ENCODE measurements at places on chromosomes 2 and 18.

DNA sequence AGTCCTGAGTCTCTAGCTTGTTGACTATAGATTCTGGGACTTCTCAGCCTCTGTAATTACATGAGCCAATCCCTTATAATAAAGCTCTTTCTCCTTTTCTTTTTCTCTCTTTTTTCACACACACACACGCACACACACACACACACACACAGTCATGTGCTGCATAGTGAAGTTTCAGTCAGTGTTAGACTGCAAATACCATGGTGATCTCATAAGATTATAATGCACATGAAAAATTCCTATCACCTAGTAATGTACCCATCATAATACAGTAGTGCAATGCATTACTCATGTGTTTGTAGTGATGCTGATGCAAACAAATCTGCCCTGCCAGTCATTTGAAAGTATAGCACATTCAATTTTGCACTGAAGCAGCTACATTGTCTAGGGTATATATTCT is 558.2 kb downstream of the SUCLG1 start:
- DNase-seq = no peak

DNA sequence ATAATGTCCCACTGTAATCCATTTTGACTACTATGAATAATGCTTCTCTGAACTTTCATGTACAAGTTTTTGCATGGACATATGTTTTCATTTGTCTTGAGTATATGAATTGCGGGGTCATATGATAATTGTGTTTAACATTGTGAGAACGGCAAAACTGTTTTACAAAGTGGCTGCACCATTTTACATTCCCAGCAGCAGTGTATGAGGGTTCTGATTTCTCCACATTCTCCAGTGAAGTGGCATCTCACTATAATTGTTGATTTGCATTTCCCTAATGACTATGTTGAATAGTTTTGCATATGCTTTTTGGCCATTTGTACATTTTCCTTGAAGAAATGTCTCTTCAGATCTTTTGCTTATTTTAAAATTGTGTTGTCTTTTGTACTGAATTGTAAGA is 20.1 kb downstream of the NCOA1 start:
- DNase-seq = no peak

GRCh38 chr2:46704593-46704992 is 211.0 kb downstream of the MCFD2 start:
- DNase-seq = no peak

- no peak for DNase-seq
Observed at GRCh38 chr18:8163286-8163959, 445.8 kb upstream of the RAB12 start.

- DNase-seq = no peak
Observed at GRCh38 chr18:75621818-75622217, 194.3 kb upstream of the SMIM21 start.

DNA sequence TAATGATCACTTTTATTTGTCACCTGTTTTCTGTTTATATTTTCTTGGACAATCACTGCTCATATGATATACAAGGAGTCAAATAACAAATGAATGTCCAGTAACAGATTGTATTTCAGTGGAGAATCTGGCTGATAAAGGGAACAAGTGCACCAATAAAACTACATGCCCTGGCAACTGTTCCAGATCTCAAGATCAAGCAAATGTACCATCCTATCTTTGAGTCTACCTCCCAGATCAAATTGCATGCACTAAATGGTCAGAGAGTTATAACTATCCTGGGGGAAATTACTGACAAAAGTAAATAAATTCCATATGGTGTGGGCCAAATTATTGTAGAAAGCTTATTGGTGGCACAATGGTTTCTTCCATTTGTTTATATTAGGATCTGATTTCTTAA is 452.8 kb downstream of the MBD2 start:
- no peak for DNase-seq

GRCh38 chr18:75790796-75791195 is 363.3 kb upstream of the SMIM21 start:
- DNase-seq = no peak

DNA sequence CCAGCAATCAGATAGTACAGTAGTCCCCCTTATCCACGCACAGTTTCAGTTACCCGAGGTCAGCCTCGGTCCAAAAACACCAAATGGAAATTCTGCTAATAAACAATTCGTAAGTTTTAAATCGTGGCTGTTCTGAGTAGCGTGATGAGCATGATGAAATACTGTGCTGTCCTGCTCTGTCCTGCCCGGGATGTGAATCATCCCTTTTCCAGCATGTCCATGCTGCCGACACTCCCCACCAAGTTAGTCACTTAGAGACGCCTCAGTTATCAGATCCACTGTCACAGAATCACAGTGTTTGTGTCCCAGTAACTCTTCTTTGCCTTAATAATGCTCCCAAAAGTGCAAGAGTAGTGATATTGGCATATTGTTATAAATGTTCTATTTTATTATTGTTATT is 62.1 kb downstream of the MEX3C start:
- DNase-seq = no peak

- no peak for DNase-seq
Observed at GRCh38 chr2:202034249-202035088, 814 bp downstream of the FZD7 start.

DNA sequence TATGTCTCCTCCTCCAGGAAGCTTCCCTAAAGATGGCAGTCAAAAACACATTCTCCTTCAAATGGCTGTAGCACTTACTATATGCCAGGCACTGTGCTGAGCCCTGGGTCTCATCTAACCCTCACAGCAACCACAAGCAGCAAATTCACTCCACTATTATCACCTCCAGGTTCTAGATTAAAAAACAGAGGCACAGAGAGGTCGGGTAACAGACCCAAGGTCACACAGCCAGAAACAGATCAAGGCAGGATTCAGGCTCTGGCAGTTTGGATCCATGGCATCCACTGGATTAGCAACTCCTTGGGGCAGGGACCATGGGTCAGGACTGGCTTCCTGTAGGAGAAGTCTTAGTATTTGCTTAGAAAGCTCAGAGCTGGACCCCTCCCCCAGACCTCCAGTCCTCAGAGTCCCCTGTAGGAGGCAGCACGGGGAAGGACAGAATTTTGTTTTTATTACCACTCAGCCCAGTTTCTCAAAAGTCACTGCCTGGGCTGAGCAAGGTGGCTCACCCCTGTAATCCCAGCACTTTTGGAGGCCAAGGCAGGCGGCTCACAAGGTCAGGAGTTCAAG is 34.4 kb downstream of the ZFP36L2 start:
- DNase-seq = no peak

GRCh38 chr2:206471524-206472062 is 28.3 kb downstream of the ADAM23 start:
- no peak for DNase-seq

DNA sequence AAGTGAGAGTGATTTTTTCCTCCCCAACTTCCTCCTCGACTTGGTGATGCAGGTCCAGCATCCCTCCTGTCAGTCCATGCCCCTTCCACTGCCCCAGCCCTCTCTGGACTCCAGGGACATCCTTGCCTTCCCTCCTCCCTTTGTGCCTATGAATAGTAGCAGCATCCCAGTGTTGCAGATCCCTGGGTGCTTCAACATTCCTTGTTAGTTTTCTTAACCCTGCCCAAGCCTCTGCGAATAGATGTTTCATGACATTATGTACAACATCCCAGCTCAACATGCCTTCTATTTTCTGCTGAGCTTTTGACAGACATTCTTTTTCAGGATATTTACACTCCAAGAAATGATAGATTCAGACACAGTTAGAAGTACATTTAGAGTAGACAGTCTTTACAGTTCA is 35.3 kb upstream of the CCDC150 start:
- no peak for DNase-seq

DNA sequence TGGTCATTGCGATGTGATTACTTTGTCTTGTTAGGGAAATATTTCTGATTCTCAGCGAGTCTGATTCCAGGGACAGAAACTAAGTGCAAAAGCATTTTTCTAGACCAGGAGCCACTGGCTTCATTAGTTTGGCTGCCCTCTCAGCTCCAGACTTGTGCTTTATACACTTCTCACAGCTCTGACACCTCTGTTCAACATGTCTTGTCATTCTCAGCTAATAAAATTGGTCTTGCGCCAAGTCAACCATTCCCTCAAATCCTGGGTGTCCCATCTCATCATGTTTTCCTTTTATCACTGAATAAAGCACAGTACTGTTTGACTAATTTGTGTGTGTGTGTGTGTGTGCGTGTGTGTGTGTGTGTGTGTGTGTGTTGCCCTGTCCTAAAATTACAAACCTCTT is 215.5 kb upstream of the EPHA4 start:
- no peak for DNase-seq

DNA sequence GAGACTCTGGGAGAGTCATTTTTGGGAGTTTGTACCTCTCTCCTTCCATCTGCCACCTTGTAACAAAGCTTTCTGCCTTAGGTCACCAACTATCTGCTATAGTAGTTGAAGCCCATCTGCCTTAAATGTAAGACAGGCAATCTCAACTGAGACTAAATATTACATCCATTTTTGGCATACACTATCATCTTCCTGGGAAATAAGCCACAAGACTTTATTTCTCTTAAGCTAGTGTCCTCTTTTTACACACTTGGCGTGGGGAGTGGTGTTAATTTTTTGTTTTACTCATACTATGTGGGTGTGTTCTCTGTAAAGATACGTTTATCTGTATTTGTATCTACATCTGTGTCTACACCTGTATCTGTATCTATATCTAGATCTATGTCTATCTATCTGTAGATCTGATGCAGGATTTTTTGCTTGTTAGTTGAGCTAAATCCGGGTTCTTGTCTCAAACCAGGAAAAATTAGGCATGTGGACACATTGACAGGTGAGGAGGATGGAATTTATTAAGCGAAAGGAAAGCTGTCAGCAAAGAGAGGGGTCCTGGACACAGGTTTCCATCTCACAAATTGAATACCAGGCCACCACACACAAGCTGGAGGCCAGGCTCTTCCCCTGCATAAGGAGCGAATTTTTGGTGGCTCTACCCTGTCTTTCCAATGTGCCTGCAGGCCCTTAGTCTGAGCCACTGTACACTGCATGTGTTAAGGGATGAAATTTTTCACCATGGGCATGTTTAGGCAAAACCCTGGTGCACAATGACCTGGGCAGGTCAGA is 64.8 kb upstream of the RND3 start:
- DNase-seq = no peak

DNA sequence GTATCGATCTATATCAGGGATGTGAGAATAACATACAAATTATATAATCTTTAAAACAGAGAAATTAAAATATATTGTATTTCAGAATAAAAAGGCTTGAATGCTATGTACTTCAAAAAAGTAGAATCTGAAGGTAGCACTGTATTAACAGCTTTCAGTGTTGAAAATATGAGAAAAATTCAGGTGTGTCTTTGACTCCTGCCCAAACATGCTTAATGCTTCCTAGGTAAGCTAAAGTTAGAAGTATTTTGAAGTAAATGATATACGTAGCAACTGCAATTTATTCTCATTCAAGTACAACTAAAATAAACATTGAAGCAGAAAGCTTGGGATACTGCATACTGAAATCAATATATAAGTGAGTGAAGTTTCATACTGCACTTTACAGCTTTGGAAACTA is 1082.0 kb upstream of the ACVR2A start:
- no peak for DNase-seq

- no peak for DNase-seq
Observed at GRCh38 chr2:204888222-204888621, 342.9 kb downstream of the PARD3B start.

GRCh38 chr2:38215522-38215921 is 139.6 kb upstream of the CYP1B1 start:
- no peak for DNase-seq

DNA sequence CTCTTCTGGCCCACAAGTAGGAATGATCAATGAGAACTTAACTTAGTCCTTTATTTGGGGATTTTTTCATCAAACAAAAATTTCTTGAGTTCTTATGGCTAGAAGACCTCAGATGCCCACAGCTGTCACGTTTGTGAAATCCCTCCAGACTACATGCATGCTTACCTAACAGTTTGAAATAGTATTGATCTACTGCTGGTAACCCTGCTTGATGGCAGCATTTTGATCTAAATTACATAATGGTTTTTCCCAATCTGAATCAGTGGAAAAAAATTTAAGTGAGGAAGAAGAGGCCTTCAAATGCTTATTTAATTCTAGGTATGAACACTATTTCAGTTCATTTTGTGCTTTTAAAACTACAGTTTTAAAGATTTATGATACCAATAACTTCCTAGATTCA is 13.9 kb downstream of the ERMN start:
- DNase-seq = no peak

DNA sequence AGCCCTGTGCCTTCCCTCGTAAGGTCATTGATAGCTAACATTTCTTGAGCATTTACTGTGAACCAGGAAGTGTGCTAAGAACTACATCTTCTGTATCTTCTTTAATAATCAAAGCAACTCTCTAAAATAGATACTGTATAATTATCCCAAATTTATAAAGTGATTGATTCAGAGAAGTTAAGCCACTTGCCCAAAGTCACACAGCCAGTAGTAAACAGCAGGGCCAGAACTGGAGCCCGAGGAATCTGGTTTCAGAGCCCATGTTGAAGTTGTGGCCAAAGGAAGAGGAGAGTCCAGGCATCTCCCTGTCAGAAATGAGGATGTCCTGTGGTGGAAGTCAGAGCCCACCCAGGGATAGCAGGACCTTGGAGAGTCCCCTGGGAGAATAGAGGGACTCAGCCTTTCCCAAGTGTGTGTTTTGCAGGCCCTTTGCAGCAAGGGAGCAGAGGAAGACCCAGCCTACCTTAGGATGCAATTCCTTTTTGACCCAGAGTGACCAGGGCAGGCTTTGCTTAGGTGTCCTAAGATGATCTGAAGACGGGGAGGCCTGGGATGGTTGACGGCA is 134.2 kb downstream of the DYSF start:
- DNase-seq = no peak

DNA sequence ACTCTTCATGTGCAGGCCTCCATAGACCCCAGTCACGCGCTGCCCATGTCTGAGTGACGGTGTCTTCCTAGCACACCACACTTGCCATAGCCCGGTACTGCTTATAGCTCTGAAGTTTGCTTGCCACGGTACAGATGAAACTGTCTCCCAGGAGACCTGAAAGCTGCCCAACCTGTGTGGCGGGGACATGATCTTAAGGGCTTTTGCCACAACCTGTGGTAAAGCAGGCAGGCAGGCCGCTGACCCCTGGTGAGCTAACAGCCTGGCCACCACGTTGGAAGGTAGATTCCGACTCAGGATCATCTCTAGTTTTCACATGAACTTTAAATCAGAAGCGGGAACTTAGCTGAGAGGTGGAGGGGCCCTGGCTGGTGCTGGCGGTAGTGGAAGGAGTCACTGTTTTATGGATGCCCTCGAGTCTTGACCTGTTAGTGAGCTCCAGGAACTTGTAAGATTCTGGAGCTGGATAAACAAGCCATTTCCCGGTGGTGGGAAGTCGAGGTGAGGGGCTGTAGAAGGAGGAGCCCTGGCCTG is 153.3 kb downstream of the ZNF236 start:
- no peak for DNase-seq

GRCh38 chr18:66523219-66523991 is 80.5 kb downstream of the CDH19 start:
- DNase-seq = no peak

GRCh38 chr2:11775384-11775783 is 29.0 kb downstream of the LPIN1 start:
- peak; percentile 30 for DNase-seq

GRCh38 chr2:113149553-113150257 is 22.3 kb downstream of the IL1RN start:
- no peak for DNase-seq

- no peak for DNase-seq
Observed at GRCh38 chr2:145283131-145283530, 763.2 kb upstream of the ZEB2 start.

- no peak for DNase-seq
Observed at GRCh38 chr18:5106730-5107129, 90.3 kb downstream of the AKAIN1 start.

- DNase-seq = no peak
Observed at GRCh38 chr2:238640486-238640885, 207.4 kb upstream of the TWIST2 start.
